ENCODE measurements at places on chromosomes 2 and 18.

DNA sequence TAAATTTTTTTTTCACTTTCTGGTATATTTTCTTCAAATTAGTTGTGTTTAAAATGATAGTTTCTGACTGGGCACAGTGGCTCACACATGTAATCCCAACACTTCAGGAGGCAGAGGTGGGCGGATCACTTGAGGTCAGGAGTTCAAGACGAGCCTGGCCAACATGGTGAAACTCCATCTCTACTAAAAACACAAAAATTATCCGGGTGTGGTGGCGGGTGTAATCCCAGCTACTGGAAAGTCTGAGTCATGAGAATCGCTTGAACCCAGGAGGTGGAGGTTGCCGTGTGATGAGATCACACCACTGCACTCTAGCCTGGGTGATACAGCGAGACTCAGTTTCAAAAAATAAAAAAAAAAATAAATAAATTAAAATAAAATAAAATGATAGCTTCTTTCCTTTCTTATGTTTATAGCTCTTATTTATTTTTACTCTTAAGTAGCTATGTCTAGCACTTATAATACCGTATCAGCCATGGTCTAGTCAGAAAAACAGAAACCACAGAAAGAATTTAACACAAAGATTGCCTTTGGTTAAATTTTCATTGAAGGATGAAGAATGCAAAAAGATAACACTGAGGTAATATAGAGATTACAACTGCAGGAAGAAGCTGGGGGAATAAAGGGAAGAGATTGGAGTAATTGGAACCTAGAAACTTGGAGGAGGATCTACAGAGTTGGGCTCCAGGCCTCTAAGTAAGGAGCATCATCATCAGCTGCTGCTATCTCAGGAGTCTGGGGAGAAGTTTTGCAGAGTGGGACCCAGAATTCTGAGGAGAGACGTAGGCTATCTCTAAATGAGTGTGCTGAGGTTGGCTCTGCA, 54.7 kb upstream of the MBOAT2 start:
- DNase-seq: peak; percentile 61

- DNase-seq: peak; percentile 34
Measured at GRCh38 chr2:101349893-101350662, 37.2 kb downstream of the CREG2 start.

- DNase-seq: no peak
Measured at GRCh38 chr2:68059784-68060525, 2.8 kb downstream of the C1D start.

DNA sequence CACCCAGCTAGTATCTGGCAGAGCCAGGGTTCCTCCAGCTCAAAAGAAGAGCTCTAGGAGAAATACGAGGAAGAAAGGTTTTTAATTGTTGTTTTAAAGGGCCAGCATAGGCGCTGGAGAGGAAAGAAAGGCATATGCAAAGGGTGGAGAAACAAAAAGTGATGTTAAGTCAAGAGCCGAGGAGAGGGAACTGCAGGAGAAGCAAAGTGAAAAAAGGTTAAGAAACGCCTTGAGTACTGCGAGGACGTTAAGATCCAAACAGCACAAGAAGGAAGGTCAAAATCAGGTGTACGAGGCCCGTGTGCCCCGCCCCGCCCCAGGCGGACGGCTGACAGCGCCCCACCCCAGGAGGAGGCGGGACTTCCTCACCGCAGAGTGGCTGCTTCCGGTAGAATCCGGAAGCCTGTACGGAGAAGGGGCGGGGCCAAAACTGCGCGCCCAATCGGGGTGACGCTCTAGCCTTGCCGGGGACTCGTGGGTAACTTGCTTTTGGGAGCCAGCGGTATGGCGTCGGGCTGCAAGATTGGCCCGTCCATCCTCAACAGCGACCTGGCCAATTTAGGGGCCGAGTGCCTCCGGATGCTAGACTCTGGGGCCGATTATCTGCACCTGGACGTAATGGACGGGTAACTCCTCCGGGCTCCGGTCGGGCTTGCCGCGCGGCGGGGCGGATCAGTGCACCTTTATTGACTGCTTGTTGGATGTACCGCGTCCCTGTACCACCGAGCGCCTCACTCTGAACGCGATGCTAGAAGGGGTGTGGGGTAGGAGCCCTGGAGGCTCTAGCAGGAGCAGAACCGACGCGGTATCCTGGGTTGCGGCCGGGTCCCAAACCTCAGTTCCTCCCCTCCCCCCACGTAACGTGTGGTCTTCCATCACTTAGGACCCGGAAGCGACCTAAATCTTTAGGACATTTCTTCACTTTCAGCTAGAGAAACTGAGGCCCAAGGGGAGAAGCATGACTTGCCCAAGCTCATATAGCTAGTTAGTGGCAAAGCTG, at the start of gene RPE:
TSS of gene RPE (plus strand) at position 481 of the 1,000 bp plus-strand sequence. CDS start at position 505, 24 bp downstream.
- DNase-seq: peak; percentile 92

- no peak for DNase-seq
Measured at GRCh38 chr2:202486351-202486750, 110.2 kb downstream of the BMPR2 start.

DNA sequence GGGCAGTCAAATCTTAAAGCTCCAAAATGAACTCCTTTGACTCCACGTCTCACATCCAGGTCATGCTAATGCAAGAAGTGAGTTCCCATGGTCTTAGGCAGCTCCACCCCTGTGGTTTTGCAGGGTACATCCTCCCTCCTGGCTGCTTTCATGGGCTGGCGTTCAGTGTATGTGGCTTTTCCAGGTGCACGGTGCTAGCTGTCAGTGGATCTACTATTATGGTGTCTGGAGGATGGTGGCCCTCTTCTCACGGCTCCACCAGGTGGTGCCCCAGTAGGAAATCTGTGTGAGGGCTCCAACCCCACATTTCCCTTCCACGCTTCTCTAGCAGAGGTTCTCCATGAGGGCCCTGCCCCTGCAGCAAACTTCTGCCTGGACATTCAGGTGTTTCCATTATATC, 105.2 kb upstream of the MSTN start:
- no peak for DNase-seq

DNA sequence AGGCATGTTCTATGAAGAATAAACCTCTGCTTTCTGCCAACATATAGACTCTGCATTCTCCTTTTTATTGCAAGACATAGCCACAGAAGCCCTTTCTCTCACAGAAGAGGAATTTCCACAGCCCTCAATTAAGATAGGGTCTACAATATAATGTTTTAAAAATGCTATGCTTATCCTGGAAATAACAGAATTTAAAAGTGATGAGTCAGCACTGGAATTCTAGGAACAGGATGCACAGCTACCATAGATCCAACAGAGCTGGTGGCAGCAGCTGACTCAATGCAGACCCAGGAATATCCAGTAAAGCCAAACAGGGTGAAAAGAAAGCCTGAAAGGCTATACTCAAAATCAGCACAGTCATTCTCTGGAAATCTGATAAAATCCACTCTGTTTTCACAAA, 866.9 kb downstream of the TRIB2 start:
- peak; percentile 50 for DNase-seq

All from fibroblast of skin of right quadriceps (primary cell).